ENCODE measurements at places on chromosomes 4 and X.

- no peak for DNase-seq
These were observed 6.5 kb downstream of the C4orf50 start for GRCh38 chr4:6011686-6012085.

DNA sequence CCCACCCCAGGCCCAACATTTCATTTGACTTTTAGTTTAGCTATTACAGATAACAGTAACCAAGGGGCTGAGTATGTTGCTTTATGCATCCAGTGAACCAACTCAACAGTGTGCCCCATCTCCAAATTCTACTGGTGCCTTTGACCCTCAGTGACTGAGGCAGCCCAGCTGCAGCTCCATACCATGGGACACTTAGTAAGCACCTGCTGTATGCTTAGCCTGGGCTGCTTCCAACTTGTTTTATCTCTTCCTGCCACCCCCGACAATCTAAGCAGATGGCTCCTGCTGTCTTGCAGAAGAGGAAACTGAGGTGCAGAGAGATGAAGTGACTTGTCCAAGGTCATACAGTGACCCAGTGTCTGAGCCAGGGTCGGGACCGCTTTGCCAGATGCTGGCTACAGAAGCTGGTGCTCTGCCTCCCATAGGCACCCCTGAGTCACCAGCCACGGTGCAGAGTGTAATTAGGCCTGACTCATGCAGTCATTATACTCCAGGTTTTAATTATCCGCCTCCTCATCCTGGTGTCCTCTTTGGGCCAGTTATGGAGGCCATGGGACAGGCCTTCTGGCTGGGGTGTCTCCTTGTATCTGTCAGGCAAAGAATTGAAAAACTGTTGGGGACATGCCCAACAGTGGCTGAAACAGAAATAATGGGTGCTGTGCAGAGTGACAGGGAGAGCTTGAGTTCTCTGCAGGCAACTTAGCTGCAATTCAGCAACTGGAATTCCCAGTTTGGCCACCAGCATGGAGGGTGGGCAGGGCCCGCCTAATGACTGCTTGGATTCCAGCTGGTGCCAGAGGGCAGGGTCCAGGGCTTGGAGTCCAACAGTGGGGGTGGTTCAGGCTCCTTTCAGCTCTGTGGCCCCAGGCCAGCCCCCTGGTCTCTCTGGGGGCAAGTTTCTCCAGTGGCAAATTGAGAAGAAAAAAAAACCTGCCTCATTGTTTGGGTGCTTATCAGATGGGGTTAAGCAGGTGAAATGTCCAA lies 8.2 kb upstream of the GPR78 start:
- no peak for DNase-seq

GRCh38 chrX:28888416-28888815 lies 301.2 kb downstream of the IL1RAPL1 start:
- DNase-seq: peak; percentile 51

GRCh38 chr4:132502096-132502552 lies 647.0 kb upstream of the PCDH10 start:
- no peak for DNase-seq

- DNase-seq: no peak
These were observed 38.9 kb downstream of the WDR1 start for GRCh38 chr4:10077483-10078335.

GRCh38 chr4:179530958-179531357 lies 2088.7 kb upstream of the AGA start:
- DNase-seq: no peak

DNA sequence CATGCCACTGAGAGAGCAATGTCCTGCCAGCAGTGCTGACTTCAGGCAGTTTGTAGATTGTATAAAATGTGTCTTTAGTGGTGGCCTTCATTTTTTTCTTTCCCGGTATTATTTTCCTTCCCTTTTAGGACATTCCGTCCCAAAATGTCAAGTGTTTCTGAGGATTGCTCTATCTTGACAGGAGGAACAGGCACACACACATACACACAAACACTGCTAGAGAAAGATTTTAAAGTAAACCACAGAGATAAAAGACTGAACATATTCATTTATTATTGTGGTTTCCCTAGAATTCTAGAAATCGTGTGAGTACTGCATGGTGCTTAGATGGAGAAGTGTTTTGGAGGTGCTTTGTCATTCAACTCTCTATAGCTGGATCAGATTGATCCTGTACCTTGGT lies 111.9 kb downstream of the GABRB1 start:
- peak; percentile 13 for DNase-seq

DNA sequence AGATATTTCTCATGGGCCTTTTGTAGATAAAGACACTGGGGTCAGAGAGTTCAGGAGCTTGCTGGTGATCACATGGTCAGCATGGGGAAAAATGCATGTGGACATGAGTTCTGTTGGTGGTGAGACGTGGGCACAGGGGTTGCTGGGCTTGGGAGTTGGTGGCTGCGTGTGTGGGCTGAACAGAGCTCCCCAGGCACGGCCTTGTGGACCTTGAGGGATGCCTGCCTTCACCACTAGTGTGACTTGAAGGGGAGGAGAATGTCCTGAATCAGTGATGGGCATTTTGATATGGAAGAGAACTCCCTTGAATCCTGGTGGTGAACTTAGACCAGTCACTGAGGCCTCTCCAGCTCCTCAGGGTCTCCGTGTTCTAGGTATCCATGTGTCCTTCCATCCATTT lies 8.9 kb downstream of the CD99 start:
- no peak for DNase-seq

- peak; percentile 8 for DNase-seq
These were observed at the start of gene EXOC1L for GRCh38 chr4:55819634-55820033. TSS of gene EXOC1L (plus strand) at chr4:55819790. CDS start at chr4:55820027, 237 bp downstream.

- DNase-seq: no peak
These were observed at the start of gene COL4A6 for GRCh38 chrX:108438110-108438623. TSS of gene COL4A6 (minus strand) at chrX:108438422. CDS start at chrX:108438196, 226 bp downstream.

- no peak for DNase-seq
These were observed 20.7 kb downstream of the NALF2 start for GRCh38 chrX:69524781-69525363.

DNA sequence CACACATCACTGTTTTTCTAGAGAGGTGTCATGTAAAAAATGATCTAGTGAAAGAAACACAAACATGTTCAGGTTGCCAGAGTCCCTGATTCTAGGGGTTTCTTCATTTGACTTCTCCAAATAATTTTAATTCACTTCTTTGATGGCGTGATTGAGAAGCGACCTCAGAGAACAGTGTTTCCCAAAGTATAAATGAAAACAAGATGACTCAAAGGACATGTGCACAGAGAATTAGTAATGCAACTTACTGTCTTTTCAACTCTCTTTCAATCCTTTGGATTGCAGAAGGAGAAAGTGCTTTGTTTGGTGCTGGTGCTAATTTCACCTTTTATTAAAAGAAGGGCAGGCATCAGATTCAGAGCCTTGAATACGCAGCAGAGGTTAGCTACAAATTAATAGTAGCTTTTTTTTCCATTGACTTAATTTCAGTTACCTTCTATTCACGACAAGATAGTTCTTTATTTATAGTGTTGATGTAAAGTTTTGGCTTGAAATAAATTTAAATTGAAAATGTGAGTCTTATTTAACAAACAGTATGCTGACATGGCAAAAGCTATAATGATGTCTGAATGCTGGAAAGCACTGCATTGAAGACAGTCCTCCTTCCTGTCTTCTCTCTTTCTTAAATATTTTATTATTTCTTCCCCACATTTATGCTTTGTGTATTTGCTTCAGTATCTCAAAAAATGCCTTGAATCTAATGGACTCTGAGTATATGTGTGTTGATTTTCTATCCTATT lies 85.1 kb downstream of the SLC10A7 start:
- no peak for DNase-seq

DNA sequence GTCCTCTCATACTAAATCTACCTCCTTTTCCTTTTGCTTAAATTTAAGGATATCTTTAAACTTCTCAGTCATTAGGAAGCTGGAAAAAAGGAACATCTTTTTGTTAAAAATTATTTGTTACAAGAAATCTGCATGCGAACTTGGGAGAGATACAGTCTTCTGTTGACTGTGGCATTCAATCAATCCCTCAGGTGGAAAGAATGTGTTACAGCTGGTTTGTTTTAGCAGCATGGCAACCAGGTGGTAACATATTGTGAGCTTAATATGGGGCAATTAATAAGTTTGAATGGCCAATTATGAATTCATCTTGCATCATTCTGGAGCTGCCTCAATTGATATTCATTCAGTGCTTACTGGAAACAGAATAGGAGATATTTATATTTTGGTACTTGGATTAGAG lies 135.0 kb downstream of the GC start:
- no peak for DNase-seq

GRCh38 chrX:12471061-12471460 lies 320.2 kb upstream of the PRPS2 start:
- DNase-seq: no peak

DNA sequence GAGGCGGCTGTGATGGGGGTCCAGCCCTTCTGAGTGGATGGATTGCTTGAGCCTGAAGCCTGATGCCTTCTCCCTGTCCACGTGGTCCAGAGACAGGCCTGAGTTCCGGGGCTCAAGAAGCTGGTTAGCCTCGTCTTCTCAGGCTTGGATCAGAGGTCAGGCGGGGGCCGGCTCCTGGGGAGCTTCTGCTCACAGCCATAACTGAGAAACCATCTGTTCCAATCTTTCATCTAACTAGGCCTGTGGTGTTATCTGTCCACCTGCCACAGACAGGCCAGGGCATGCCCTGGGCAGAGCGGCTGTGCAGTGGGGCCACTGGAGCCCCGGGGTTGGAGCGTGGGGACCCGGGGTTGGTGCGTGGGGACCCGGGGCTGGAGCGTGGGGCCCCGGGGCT lies 63.1 kb downstream of the SORCS2 start:
- DNase-seq: no peak

DNA sequence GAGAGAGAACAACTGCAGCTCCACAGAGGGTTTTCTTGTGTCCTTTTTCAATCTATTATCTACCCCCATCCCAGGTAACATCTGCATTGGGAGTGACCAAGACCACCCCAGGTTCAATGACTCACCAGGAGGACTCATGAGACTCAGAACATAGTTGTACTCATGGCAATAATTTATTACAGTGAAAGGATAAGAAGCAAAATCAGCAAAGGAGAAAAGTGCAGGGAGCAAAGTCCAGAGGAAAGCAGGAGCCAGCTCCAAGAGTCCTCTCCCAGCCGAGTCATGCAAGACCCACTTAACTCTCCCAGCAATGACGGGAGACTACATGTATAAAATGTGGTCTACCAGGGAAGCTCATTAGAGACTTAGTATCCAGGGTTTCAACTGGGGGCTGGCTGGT lies 129.5 kb upstream of the RBPJ start:
- no peak for DNase-seq

- peak; percentile 44 for DNase-seq
These were observed 5.8 kb upstream of the UXT start for GRCh38 chrX:47664737-47665136.

- DNase-seq: no peak
These were observed 41.3 kb upstream of the CRMP1 start for GRCh38 chr4:5933996-5934831.

DNA sequence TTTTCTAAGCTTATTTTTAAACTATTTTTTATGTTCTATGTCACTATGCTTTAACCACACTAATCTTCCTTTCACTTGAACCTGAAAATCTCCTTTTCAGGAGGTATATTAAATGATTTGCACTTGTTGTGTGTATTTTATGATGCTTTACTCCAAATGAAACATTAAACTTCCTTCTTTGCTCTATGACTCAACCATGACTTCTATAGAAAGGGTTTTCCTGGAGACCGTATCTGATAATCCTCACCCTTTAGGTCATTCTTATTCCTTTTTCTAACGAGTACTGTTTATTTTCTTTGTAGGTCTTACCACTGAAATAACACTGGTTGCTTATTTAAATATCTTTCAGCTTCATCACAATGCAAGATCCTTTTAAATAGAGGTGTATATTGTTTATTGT lies 1163.2 kb downstream of the PCDH18 start:
- DNase-seq: peak; percentile 3

GRCh38 chr4:48121180-48121579 lies 12.9 kb downstream of the TXK start:
- no peak for DNase-seq

- DNase-seq: no peak
These were observed 111.6 kb upstream of the WDR17 start for GRCh38 chr4:175953960-175954521.

- no peak for DNase-seq
These were observed 281.7 kb downstream of the RCHY1 start for GRCh38 chr4:75232546-75232945.

- DNase-seq: no peak
These were observed 71.3 kb upstream of the ANXA3 start for GRCh38 chr4:78480286-78480685.

DNA sequence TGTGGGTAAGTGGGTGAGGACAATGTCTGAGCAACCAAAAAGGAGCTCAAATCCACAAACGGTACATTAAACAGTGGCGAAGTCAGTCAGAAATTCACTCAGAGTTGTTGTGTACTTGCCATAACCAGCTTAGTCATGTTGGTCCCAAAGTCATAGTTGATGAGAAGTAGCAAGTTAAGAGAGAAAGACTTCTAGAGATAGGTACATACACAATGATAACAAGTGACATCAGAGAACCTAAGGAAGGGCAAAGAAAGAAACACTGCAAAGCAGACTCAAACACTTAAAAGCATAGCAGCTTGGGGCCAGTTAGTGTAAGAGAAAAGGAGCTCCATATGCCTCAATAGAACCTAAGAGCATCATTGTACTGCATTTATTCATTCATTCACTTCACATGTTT lies 30.2 kb downstream of the DYNLT3 start:
- no peak for DNase-seq

- DNase-seq: no peak
These were observed 81.0 kb upstream of the SPRY1 start for GRCh38 chr4:123315617-123316016.

- DNase-seq: no peak
These were observed 67.4 kb downstream of the EDNRA start for GRCh38 chr4:147548256-147548655.

- DNase-seq: no peak
These were observed 19.6 kb downstream of the FGFR3 start for GRCh38 chr4:1812720-1813119.

- no peak for DNase-seq
These were observed 695.4 kb downstream of the ARAP2 start for GRCh38 chr4:35548921-35549320.

- DNase-seq: no peak
These were observed 122.4 kb downstream of the RASL11B start for GRCh38 chr4:52984462-52984881.

DNA sequence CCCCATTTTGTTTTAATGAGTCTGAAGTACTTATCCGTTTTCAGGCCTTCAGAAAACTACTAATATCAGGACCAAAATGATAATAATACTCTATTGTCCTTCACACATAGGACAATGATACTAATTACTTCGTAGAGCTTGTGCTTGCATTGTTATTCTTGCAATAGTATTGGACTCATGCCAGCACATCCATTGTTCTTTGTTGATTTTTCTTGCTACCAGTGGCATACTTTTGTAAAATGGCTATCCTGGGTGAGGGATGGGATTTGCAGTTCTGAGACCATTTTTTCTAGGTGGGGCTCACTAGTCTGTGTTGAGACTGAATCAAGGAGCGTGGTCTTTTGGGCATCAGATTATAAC lies 195.3 kb downstream of the MAML3 start:
- DNase-seq: peak; percentile 75

Measured in fibroblast of pulmonary artery (primary cell).